Trophoblast cell (in vitro differentiated cells and primary cell): ENCODE measurements at places on chromosomes 2 and 18.

DNA sequence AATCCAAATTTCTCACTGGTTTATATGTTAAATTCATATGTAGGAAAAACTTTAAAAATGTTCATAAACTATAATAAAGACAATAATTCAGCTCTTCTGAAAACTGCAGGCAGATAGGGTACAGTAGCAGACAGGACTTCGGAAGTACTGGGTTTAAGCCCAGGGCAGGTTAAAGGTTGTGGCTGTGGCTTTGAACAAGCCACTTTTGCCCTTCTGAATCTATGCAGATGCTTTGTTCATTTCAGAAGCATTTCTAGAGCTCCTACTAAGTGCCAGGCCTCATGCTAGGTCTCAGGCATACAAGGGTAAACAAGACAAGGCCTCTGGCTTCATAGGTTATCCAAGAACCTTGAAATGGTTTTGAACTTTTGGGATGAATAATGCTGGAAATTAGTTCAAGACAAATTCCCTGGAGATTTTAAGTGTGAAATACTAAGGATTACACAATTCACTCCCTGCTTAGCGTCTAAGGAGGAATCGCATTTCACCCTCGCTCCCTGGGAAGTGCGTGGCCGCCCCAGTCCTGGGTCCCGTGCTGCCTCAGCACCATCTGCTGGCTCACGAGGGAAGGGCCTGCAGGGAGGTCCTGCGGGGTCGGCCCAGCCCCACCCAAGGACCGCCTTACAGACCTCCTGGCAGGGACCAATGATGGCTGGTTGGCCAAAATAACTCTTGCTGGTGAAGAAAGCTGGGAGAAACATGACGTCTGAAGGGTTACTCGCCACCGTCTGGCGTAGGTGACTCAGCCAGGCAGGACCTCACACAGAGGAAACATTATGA lies 67.7 kb upstream of the L3MBTL4 start:
- H3K27ac ChIP-seq: no peak overlapping the region
- H3K4me3 ChIP-seq: no peak overlapping the region
- DNase-seq: peak; percentile 37
- no peaks in the 10 kb centered on the region for H3K36me3 ChIP-seq
- peaks cover 2% of the 10 kb centered on the region for H3K4me1 ChIP-seq
- H3K27me3 ChIP-seq: no peaks in the 10 kb centered on the region

GRCh38 chr2:231642631-231643494 lies 50.2 kb downstream of the TEX44 start:
- no peak overlapping the region for H3K4me3 ChIP-seq
- no peaks in the 10 kb centered on the region for H3K36me3 ChIP-seq
- peak; percentile 99 for DNase-seq
- H3K27me3 ChIP-seq: no peaks in the 10 kb centered on the region

GRCh38 chr2:236579746-236580315 lies 10.2 kb downstream of the ACKR3 start:
- DNase-seq: no peak
- H3K27me3 ChIP-seq: no peaks in the 10 kb centered on the region
- H3K27ac ChIP-seq: peak overlapping the region; percentile 87
- H3K4me1 ChIP-seq: peaks cover 63% of the 10 kb centered on the region
- H3K4me3 ChIP-seq: no peak overlapping the region

DNA sequence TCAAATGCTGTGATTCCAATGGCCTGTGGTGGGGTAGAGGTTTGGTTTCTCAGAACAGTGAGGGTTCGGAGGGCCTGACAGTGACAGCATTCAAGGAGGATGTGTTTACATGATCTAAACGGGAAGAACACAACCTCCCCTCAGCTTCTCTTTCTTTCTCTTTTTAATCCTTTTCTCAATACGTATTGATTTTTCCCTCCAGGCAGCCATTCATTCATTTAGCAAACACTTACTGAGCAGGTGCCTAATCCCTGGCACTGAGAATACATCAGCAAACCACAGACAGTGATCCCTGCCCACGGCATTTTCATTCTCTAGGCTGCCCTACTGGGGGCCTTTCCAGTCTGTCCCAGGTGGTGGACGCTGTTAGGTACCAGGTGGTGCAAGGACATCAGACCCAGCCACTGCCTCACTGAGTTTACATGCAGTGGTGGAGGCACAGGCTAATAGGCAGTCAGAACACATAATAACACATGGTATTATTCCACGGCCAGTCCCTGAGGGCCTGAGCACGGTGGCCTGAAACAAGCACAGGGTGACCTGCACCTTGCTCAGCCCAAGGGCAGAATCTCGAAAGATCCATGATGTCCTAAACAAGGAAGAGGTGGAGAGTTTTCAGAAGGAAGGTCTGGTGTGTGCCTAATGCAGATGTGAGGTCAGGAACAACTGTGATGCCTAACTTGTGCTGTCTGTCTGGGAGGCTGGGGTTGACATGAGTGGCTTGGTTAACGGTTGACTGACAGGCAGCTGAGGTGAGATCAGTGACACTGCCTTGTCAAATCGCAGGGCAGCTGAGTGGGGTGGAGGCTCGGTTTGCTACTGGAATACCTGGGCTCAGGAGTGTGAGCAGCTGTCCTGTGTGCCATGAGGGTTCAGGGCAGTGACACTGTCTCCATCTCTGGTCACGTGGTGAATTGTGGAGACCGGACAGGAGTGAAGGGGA lies 785.5 kb upstream of the HS6ST1 start:
- no peak overlapping the region for H3K27ac ChIP-seq
- no peak for DNase-seq
- peak overlapping the region; percentile 7 for H3K4me3 ChIP-seq
- no peaks in the 10 kb centered on the region for H3K36me3 ChIP-seq
- no peaks in the 10 kb centered on the region for H3K4me1 ChIP-seq
- no peaks in the 10 kb centered on the region for H3K27me3 ChIP-seq

DNA sequence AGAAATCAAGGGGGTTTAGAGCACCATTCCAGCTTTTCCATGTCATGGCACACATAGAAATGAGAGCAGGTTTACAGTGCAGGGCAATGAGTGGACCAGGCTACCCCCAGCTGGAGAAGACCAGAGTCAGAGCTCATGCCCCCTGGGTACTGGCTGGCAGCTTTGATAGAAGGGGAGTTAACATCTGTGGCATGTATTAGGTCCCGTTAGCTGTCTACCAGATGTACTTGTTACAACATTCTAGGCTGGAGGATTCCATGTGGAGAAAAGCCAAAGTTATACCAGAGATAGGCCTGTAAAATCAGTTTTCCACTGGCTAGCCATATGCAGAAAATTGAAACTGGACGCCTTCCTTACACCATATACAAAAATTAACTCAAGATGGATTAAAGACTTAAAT lies 109.2 kb downstream of the CCDC85A start:
- H3K4me1 ChIP-seq: no peaks in the 10 kb centered on the region
- no peaks in the 10 kb centered on the region for H3K27me3 ChIP-seq
- no peak overlapping the region for H3K27ac ChIP-seq
- no peak for DNase-seq
- H3K36me3 ChIP-seq: no peaks in the 10 kb centered on the region
- no peak overlapping the region for H3K4me3 ChIP-seq

GRCh38 chr2:232432598-232433184 lies 23.3 kb upstream of the ALPI start:
- H3K4me3 ChIP-seq: no peak overlapping the region
- H3K27me3 ChIP-seq: no peaks in the 10 kb centered on the region
- H3K27ac ChIP-seq: no peak overlapping the region

- H3K4me3 ChIP-seq: no peak overlapping the region
- H3K27me3 ChIP-seq: no peaks in the 10 kb centered on the region
- H3K36me3 ChIP-seq: no peaks in the 10 kb centered on the region
- H3K4me1 ChIP-seq: no peaks in the 10 kb centered on the region
- no peak overlapping the region for H3K27ac ChIP-seq
- peak; percentile 31 for DNase-seq
Measured at GRCh38 chr2:185807351-185807750, 68.7 kb downstream of the FSIP2 start.

- H3K4me3 ChIP-seq: no peak overlapping the region
- H3K36me3 ChIP-seq: no peaks in the 10 kb centered on the region
- DNase-seq: no peak
- no peaks in the 10 kb centered on the region for H3K4me1 ChIP-seq
- H3K27ac ChIP-seq: no peak overlapping the region
Measured at GRCh38 chr2:60152226-60152833, 401.1 kb downstream of the BCL11A start.

GRCh38 chr2:141723814-141724213 lies 407.0 kb downstream of the LRP1B start:
- no peaks in the 10 kb centered on the region for H3K27me3 ChIP-seq
- H3K4me3 ChIP-seq: no peak overlapping the region
- no peak for DNase-seq
- H3K27ac ChIP-seq: no peak overlapping the region

DNA sequence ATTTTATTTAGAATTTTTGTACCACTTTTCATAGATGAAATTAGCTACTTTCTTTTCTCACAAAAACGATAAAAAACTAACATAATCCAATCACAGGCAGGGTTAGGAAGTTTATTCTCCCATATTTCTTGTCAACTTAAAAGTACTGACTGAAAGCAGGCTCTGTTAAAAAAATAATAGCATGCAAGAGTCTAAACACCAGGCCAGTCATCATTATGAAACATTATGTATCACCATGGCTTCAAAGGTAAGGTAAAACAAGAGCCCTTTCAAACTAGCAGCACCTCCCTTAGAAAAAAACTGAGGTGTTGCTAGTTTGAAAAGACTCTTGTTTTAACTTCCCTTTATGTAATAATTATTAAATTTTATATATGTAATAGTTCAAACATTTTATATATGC lies 848.0 kb downstream of the RNF144A start:
- H3K4me1 ChIP-seq: no peaks in the 10 kb centered on the region
- no peak for DNase-seq
- no peaks in the 10 kb centered on the region for H3K36me3 ChIP-seq
- no peaks in the 10 kb centered on the region for H3K27me3 ChIP-seq
- no peak overlapping the region for H3K27ac ChIP-seq

- DNase-seq: peak; percentile 0
- H3K27me3 ChIP-seq: no peaks in the 10 kb centered on the region
- H3K36me3 ChIP-seq: no peaks in the 10 kb centered on the region
- no peak overlapping the region for H3K4me3 ChIP-seq
- no peak overlapping the region for H3K27ac ChIP-seq
Measured at GRCh38 chr2:16123856-16124780, 183.8 kb downstream of the MYCN start.

GRCh38 chr2:44135296-44135695 lies 33.4 kb upstream of the PPM1B start:
- H3K4me3 ChIP-seq: no peak overlapping the region
- no peak for DNase-seq
- H3K27ac ChIP-seq: no peak overlapping the region
- H3K27me3 ChIP-seq: no peaks in the 10 kb centered on the region
- no peaks in the 10 kb centered on the region for H3K36me3 ChIP-seq
- H3K4me1 ChIP-seq: peaks cover 3% of the 10 kb centered on the region

DNA sequence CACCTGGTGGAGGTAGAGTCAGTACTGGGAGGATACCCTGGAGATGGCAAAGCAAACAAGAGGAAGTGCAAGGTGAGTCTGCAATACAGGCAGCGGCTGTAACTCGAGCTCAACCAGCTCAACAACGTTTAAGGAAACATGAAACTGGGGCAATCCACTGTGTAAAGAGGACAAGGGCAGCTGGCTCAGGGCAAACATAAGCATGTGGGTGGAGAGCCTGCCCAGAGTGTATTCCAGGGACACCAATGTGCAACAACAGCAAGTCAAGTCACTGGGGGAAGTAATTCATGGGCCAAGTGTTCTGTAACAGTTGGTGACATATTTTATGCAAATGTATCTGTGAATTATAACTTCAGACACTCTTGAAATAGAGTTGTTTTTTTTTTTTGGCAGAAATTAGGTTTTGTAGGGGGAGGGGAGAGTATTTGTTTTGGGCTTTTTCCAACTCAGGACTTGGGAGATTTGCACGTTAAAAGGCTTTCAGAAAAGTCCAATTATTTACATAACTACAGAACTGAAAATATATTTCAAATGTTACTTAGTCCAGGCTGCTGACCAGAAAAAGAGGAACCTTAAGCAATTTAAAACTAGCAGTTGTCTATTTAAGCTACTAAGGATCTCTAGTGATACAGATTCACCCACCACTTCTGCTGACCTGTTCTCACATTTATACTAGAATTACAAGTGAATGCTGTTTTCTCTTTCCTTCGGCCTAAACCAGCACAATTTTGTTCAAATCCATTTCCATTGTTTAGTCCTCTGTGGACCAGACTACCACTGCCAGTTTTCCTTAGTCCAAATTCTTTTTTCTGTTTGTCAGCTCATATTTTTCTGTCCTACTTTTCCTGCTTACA lies 18.6 kb downstream of the NRXN1 start:
- no peak overlapping the region for H3K27ac ChIP-seq
- no peaks in the 10 kb centered on the region for H3K4me1 ChIP-seq
- no peak overlapping the region for H3K4me3 ChIP-seq

- no peak for DNase-seq
- no peaks in the 10 kb centered on the region for H3K4me1 ChIP-seq
- no peaks in the 10 kb centered on the region for H3K27me3 ChIP-seq
- peaks cover 6% of the 10 kb centered on the region for H3K36me3 ChIP-seq
- no peak overlapping the region for H3K4me3 ChIP-seq
Measured at GRCh38 chr2:203072371-203072770, 57.7 kb downstream of the NBEAL1 start.

- H3K4me1 ChIP-seq: no peaks in the 10 kb centered on the region
- no peak for DNase-seq
- H3K4me3 ChIP-seq: no peak overlapping the region
- H3K36me3 ChIP-seq: no peaks in the 10 kb centered on the region
- H3K27me3 ChIP-seq: no peaks in the 10 kb centered on the region
Measured at GRCh38 chr2:121825003-121825950, 69.8 kb downstream of the TSN start.

GRCh38 chr2:109244750-109245382 lies 115.9 kb downstream of the SH3RF3 start:
- no peaks in the 10 kb centered on the region for H3K36me3 ChIP-seq
- no peak for DNase-seq
- H3K4me3 ChIP-seq: no peak overlapping the region
- H3K4me1 ChIP-seq: peaks cover 2% of the 10 kb centered on the region
- H3K27ac ChIP-seq: no peak overlapping the region
- H3K27me3 ChIP-seq: no peaks in the 10 kb centered on the region

- H3K4me1 ChIP-seq: peaks cover 4% of the 10 kb centered on the region
- no peak overlapping the region for H3K4me3 ChIP-seq
- H3K36me3 ChIP-seq: no peaks in the 10 kb centered on the region
- H3K27ac ChIP-seq: no peak overlapping the region
Measured at GRCh38 chr2:58957188-58957840, 716.2 kb upstream of the FANCL start.

DNA sequence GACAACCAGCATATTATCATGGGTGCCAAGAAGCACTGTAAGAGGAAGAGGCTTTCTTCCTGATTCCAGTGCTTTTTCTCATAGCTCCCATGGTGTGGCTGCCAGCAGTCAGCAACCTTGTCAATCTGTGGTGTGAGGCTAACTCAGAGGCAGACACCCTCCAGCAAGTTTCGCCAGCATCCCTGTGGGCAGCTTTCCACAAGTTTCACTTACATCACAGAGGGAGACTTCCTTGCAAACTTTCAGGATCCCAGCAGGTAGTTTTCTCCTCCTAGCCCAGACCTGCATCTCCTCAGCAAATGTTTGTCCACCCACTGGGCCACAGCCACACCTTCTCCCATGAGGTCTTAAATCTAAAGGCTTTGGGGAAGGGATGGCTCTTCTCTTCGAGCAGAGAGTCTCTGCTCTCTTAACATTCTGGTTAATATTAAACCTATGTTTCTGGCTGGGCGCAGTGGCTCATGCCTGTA lies 9.1 kb downstream of the DNAH7 start:
- H3K27me3 ChIP-seq: no peaks in the 10 kb centered on the region
- H3K27ac ChIP-seq: no peak overlapping the region
- no peaks in the 10 kb centered on the region for H3K36me3 ChIP-seq
- H3K4me3 ChIP-seq: no peak overlapping the region
- H3K4me1 ChIP-seq: no peaks in the 10 kb centered on the region
- DNase-seq: peak; percentile 45

GRCh38 chr2:96832754-96833507 lies 10.9 kb downstream of the ANKRD23 start:
- no peak overlapping the region for H3K4me3 ChIP-seq
- no peaks in the 10 kb centered on the region for H3K27me3 ChIP-seq
- peak overlapping the region; percentile 58 for H3K27ac ChIP-seq
- H3K36me3 ChIP-seq: peaks cover 21% of the 10 kb centered on the region
- peaks cover 19% of the 10 kb centered on the region for H3K4me1 ChIP-seq
- peak; percentile 96 for DNase-seq
